ENCODE measurements at places on chromosomes 4 and X.

DNA sequence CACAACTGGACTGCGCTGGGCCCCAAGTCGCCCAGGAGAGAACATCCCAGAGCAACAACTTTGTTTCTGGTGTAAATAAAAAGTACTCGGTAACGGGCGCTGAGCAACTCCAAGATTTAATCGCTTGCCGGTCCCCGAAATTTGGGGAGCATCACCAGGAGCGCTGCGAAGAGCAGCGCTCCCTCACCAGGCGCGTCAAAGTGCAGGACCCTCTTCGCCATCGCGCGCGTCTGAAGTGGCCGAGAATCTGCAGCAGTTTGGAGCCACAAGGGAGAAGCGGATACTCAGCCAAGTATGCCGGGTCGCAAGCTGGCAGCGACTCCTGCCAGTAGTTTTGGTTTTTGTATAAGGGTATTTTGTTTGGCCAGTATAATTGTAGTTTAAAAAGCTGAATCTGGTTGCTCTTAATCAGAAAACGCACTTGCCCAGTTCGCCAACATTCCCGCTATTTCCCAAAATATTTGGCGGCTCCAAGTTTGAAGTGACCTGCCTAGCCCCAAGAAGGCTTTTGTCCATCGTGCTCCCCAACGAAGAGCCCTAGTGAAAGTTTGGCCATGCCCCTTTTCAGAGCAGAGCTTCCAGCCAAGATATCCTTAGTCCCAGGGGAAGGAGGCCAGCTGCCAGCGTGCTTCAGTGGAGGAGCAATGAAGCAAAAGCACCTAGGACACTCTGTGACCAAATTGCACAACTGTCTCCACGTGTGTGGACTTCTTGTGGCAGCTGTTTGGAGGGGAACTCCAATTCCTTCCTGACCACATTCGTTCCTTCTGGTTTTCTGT, 557 bp upstream of the KDR start:
- no peak for DNase-seq

- DNase-seq: no peak
These were observed 8.3 kb upstream of the HAND2 start for GRCh38 chr4:173538148-173538908.

DNA sequence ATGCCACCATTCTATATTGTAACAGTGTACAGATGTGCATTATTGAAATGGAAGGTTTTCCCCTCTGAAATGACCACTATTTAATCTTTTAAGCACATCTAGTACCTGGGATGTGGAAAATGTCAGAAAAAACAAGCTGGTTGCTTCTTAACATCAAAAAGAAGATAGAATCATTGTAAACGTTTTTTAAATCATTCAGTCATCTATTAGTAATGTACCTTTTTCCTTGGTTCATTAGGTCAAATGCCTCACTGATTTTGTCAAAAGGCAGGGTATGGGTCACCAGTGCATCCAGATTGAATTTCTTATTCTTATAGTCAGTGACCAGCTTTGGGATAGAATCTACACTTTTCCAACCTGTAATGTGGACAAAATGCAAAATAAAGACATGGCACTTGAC, 17.7 kb downstream of the ADH4 start:
- DNase-seq: no peak

GRCh38 chr4:3308691-3309090, 15.9 kb downstream of the RGS12 start:
- no peak for DNase-seq

DNA sequence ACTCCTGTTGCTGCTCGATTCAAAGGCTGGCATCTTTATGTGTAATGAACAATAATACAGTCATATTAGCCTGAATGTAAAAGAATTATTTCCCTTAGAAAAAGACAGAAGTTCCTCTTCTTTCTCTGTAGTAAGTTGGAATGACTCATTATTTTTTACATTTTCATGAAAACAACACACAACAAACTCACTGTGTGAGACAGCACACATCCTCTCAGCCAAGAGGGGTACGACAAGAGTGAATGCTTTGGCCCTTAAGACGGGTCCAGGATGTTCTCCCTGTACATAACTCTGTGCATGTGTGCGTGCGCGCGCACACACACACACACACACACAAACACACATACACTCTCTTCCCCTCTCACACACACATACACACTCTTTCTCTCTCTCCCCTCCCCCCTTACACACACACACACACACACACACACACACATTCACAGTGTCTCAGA, 72.8 kb downstream of the MANBA start:
- DNase-seq: no peak

DNA sequence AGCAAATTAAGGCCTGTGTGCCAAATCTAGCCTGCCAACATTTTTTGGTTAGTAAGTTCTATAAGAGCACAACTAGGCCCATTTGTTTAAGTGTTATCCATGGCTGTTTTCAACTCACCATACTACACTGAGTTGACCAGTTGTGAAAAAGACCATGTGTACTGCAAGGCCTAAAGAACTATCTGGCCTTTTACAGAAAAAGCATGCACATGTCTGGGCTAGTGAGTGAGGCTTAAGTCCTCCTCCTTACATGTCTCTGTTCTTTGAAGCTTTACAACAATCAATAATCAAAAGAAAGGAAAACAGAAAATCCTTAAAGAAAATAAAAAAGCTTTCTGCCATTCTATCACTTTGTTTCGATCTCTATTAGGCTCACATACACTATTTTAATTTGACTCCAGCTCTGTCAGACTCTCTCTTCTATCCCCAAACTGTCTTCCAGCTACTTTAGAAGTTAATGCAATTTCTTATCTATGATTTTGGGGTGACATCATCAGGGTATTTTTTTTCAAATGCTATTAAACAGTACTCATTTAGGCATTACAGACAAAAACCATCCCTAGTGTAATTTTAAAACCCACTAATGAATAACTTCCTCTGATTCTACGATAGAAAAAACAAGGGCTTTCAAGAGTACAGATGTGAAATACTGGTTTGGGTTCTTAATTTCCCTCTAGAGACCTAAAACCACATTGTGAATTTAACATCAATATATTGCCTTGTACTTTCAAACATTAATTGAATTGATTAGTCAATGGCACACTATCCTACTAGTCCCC, 161.8 kb downstream of the MAB21L2 start:
- no peak for DNase-seq

GRCh38 chr4:58561170-58561569, 1451.0 kb upstream of the IGFBP7 start:
- DNase-seq: no peak

DNA sequence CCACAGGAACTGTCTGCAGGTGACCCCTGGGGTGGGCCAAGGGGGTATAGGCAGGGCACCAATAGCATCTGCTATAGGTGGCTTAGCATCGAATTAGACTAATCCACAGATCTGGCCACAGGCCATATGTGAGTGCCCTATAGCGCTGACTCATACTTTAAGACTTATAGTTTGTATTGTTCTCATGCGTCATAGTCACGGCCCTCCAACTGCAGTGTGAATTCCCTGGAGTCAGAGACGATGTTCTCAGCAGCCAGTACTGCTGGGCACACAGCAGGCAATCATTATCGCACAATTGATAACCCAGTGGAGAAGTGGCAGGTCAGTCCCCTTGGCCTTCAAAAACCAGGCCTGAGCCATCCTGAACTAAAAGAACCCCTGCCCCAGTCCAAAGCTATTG, 58.1 kb downstream of the ADGRG2 start:
- no peak for DNase-seq

All from stimulated activated CD8-positive, alpha-beta memory T cell treated with anti-CD3 and anti-CD28 coated beads, Interleukin-4, amount 100 ng/mL, for 1 hour (primary cell).